ENCODE measurements at places on chromosomes 7 and 10. TPM values are rescaled to one million over a fixed set of nuclear protein-coding genes. Genes with fewer than 3 reads are reported as not detected.

- DNase-seq, result no peak
These were observed 10.7 kb downstream of the PFKP start for GRCh38 chr10:3077940-3078630.

Gene PRPF18
- 16.2 TPM for total RNA-seq

DNA sequence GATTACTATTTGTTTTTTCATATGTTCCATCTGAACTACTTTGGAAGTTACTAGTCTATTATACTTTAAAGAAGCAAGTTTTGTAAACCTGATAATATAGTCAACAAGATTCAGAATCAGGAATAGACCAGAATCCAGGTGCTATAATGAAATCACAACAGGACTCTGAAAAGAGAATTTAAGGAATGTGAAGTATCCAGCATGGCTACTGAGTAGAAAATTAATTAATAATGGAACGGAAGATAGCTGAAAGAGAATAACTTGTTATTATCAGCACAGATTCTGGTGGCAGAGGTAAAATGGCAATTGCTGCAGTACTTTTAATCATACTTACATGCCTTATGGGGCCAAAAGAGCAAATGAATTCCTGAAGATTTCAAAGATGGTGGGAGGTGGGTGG is 43.1 kb upstream of the CHCHD3 start:
- no peak for DNase-seq

Gene CAMK2B
- total RNA-seq, result 0.34 TPM

- DNase-seq, result no peak
These were observed 697.5 kb downstream of the INHBA start for GRCh38 chr7:41005374-41005901.

GRCh38 chr7:129748356-129749109 is 137.0 kb downstream of the NRF1 start:
- DNase-seq, result no peak

DNA sequence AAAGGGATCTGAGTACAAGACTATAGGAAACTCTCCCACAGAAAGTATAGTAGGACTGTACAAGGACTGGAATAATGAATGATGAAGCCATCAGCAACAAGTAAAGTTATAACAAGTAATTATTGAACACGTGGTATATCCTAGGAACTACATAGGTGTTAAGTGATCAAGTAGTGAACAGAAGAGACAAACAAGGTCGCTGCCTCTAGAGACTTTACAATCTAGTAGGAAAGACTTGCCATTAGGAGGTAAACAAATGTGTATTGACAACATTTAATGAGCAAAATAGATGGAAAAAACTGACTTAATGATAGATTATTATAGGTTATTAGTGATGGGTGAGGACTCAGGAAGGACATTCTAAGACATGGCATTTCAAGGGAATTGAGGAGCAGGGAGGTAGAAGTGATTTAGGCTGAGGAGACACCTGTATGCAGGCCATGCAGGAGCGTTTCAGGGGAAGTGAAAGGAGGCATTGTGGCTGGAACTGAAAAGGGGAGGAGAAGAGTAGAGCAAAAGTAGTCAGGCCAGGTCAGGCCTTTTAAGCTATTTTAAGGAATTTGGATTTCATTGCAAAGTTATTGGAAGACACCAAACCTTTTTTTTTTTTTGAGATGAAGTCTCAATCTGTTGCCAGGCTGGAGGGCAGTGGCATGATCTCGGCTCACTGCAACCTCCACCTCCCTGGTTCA is 8.5 kb upstream of the GLCCI1 start:
- no peak for DNase-seq

- DNase-seq, result no peak
These were observed 113.1 kb upstream of the PDLIM1 start for GRCh38 chr10:95403700-95404461.

Gene ASB15
- not detected for total RNA-seq

Gene GPR15LG
- not detected for total RNA-seq

Gene CYP2E1
- 1.5 TPM for total RNA-seq
